ENCODE measurements at places on chromosomes 1 and 21.

DNA sequence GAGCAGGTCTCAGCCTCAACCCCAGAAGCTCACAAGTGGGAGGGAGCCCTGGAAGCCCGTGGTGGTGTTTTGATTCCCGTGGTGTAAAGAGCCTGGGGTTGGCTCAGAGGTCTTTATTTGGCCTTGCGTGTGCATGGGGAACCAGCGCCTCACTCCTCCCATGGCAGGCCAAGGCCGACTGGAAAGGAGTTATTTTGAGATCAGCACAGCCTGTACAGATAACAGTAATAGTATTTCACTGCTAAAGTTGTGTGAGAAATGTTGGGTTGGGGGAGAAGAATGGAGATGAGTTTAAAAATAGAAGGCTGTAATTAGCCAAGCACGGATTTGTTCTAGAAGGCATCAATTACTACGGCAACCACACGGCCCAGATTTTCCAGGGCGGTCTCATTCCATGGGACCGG, 186.5 kb downstream of the DYRK1A start:
- no peak for DNase-seq

- DNase-seq: no peak
These were observed 13.0 kb downstream of the DHRS3 start for GRCh38 chr1:12604986-12605385.

GRCh38 chr1:178360421-178360820, 136.3 kb downstream of the CLEC20A start:
- no peak for DNase-seq

DNA sequence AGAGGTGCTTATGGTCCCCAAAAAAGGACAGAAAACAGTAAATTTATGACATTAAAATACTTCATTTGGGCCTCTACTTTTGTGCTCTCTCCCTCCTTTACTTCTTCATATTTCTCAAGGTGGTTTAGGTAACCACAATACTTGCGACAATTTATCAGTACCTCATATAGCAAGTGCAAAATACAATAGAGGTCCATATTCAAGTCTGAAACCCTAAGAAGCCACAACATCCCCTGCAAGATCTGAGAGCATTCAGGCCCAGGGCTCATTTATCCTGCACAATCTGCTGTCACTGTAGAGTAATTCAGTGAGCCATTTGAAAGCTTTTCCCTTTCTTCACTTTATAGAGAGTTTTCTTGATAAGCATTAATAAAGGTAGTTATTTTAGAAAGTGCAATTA, 24.2 kb upstream of the ATP6V1G3 start:
- no peak for DNase-seq

- DNase-seq: no peak
These were observed 23.5 kb downstream of the DNAJC6 start for GRCh38 chr1:65332821-65333220.

DNA sequence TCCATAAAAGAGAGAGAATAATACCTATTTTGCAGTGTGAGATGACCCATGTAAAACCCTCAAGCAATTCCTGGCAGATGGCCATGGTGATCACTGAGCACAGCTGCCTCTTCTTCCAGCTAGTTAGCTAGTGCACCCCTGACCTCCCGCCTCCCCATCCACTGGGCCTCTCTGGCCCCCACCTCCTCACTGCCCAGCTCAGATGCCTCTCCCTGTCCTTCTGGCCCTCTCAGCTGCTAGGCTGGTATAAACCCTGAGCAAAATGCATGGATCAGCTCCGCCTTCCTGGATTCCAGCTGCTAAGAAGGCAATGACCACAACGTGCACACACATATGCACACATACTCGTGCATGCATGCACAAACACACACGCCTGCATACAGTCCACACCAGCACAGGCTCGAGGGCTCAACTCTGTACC, 117.2 kb downstream of the DMRTB1 start:
- no peak for DNase-seq
